ENCODE measurements at places on chromosomes 12 and 14.

GRCh38 chr12:106436164-106436563, 78.6 kb downstream of the POLR3B start:
- DNase-seq, result no peak

DNA sequence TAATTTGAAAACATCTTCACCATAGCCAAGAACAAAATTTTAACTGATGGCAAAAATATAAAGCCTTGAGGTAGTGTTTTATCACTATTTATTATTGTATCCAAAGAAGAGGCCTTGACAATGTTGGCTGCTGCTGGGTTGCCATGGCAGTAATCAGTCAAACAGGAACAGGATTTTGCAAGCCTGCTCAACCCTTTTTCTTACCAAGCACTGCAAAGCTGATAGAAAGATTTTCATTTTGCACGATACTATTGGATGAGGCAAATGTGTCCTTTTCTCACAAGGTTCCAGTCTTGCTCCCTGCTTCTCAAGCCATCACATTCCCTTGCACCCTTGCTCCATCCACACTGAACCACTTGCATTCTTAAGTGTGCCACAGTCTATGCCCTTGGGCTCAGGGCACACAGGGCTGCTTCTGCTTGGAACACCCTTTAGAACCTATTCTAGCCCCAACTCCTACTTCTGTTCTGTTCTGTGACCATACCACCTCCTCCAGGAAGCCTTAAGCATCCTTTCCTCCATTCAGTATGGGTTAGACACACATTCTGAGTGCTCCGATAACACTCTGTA, 76.5 kb upstream of the AMIGO2 start:
- DNase-seq, result no peak

DNA sequence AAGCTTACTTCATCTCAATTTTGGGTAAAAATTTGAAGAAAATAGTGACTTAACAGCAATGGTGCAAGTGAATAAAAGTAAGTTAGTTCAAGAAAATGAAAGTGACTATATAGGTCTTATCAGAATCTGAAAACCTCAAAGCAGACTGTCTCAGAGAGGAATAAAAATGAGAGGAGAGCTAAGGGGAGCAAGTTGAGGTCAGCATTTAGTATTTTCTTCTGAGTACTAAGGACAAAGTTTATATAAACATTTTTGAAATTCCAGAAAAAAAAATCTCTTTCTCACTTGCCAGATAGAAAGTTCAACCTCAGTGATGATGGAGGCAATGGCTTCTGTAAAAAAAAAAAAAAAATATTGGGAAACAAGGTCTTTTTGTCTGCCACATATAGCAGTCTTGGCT, 414.1 kb downstream of the NPAS3 start:
- DNase-seq, result no peak

GRCh38 chr14:53161758-53162435, 8.8 kb upstream of the DDHD1 start:
- no peak for DNase-seq

DNA sequence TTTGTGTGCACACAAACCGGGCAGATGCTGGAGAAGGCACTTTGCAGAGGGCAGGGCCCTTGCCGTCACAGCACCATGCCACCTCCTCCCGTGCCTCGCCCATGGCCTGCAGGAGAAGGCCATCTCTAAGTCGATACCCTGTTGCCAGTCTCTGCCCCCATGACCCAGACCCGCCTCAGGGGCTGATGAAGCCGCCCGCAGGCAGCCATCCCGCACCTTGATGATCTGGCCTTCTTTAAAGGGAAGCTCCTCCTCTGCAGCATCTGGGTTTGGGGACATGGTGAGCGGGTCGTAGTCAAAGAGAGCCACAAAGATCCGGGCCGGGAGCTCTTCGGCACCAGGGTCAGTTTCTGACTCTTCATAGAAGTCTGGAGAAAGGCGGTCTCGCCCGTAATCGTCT, 76.2 kb downstream of the PIWIL1 start:
- DNase-seq, result no peak

GRCh38 chr12:7065073-7065623, 4.6 kb downstream of the C1S start:
- no peak for DNase-seq

DNA sequence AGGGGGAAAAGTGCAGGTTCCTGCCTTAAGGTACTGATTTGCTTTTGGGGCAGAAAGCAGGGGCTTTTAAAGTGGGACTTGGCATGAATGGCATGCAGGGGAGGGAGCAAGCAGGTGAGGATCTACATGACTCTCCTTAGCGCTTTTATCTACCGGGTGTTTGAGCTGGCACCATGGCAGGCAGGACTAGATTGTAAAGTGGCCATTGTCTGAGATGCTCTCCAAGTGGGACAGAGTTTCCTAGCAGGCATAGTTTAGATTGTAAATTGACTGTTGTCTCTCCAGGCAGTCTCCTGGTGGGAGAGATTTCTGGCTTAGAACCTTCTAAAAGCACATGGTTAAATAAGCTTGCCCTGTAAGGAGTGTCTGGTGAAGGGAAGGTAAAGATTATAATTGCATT, 5.3 kb upstream of the DICER1 start:
- DNase-seq, result no peak

GRCh38 chr12:76033081-76034011, 1.8 kb upstream of the PHLDA1 start:
- no peak for DNase-seq

DNA sequence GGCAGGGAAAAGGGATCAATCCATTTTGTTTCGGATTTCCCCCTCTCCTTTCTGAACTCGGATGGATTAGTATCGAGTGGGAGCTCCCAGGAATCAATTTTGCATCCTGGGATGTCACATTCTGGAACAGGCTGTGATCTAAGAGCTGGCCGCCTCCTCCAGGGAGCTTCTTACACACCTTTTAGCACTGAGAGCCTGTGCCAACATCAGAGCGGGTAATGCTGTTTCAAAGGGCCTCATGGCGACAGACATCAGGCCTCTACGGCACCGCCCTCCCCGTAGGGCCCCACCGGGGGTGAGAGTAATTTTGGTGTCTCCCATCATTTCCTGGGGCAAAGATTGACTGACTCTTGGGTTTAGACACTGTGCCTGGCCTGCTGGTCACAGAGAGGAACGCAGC, 2.7 kb downstream of the GALNT9 start:
- DNase-seq, result no peak

DNA sequence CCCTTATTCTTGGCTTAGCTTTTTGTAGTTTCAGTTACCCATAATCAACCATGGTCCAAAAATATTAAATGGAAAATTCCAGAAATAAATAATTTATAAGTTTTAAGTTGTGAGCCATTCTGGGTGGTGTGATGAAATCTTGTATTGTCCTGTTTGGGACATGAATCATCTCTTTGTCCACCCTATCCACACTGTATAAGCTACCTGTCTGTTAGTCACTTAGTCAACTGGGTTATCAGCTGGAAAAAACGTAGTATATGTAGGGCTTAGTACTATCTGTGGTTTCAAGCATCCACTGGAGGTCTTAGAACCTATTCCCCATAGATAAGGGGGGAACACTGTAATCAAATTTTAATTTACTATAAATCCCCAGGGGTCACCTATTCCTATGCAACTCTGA, 52.7 kb downstream of the NKX2-1 start:
- DNase-seq, result no peak

GRCh38 chr14:72154645-72155378, 222.6 kb downstream of the RGS6 start:
- no peak for DNase-seq

GRCh38 chr12:101338087-101338486, 58.2 kb downstream of the UTP20 start:
- no peak for DNase-seq

- no peak for DNase-seq
Observed at GRCh38 chr12:59075968-59076490, 155.7 kb upstream of the LRIG3 start.

GRCh38 chr12:47382305-47382704, 302.5 kb upstream of the AMIGO2 start:
- DNase-seq, result no peak

GRCh38 chr12:64256166-64256800, 34.2 kb upstream of the KICS2 start:
- no peak for DNase-seq
